GM23248 (cell line): ENCODE measurements at places on chromosomes 7 and 10.
A peak's percentile ranks its signal among the peaks of the same experiment; 100 is the strongest.

GRCh38 chr7:80622541-80622940, 15.9 kb upstream of the CD36 start:
- DNase-seq, result peak; percentile 60

- peak; percentile 45 for DNase-seq
Observed at GRCh38 chr7:13288516-13288915, 601.1 kb downstream of the ARL4A start.

DNA sequence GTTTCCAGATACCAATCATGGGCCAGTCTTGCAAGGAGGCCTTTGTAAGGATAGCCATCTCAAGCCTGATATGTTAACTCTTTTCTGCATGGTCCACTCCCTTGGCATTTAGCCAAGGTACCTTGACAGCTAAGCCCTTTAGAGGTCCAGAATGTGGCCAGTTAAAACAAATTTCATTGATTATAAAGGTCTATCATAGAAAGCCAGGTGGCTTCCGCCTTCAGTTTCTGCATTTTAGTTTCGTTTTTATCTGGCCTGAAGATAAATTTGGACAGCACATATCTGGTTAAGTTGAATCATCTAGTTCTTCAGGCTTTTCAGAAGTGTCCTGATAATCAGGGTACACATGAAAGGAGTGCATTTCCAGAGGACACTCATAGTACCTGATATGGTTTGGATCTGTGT, 30.7 kb downstream of the ANKIB1 start:
- DNase-seq, result no peak

- no peak for DNase-seq
Observed at GRCh38 chr7:24406053-24406788, 122.2 kb downstream of the NPY start.

GRCh38 chr7:111918461-111918860, 287.7 kb downstream of the DOCK4 start:
- DNase-seq, result no peak

- no peak for DNase-seq
Observed at GRCh38 chr7:157897681-157898080, 560.9 kb downstream of the DNAJB6 start.

GRCh38 chr7:44220046-44220357, 19.2 kb downstream of the YKT6 start:
- no peak for DNase-seq

- peak; percentile 73 for DNase-seq
Observed at GRCh38 chr10:58781873-58782488, 269.3 kb downstream of the BICC1 start.

DNA sequence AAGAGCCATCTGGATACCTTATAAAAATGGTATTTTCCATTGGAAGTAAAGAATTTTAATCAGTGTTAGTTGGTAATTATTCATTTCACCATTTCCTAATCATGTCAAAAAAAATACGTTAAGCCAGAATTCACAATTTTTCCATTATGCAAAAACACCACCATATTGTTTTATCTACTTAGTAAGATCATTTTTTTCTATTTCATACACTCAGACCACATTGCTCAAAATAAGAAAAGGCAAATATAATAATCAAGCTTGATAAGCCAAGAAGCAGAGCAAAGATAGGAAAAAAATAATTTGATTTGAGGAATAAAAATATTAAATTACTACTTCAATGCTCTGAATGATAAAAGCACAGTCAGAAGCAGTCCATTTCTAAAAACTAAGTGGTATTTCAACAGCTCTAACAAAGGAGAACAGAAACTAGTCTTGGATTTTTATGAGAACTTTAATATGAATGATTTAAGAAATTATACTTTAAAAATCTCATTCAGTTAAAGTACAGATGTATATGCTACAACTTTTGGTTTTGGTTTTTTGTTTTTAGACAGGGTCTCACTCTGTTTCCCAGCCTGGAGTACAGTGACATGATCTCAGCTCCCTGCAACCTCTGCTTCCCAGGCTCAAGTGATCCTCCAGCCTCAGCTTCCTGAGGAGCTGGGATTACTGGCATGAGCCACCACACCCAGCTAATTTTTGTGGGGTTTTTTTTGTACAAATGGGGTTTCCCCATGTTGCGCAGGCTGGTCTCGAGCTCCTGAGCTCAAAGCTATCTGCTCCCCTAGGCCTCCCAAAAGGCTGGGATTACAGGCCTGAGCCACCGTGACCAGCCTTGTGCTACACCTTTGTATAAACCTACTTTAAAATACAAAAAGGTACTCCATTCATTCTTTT, 46.6 kb downstream of the LRRN3 start:
- peak; percentile 41 for DNase-seq

- DNase-seq, result no peak
Observed at GRCh38 chr7:35695473-35695850, 527 bp upstream of the HERPUD2 start.

DNA sequence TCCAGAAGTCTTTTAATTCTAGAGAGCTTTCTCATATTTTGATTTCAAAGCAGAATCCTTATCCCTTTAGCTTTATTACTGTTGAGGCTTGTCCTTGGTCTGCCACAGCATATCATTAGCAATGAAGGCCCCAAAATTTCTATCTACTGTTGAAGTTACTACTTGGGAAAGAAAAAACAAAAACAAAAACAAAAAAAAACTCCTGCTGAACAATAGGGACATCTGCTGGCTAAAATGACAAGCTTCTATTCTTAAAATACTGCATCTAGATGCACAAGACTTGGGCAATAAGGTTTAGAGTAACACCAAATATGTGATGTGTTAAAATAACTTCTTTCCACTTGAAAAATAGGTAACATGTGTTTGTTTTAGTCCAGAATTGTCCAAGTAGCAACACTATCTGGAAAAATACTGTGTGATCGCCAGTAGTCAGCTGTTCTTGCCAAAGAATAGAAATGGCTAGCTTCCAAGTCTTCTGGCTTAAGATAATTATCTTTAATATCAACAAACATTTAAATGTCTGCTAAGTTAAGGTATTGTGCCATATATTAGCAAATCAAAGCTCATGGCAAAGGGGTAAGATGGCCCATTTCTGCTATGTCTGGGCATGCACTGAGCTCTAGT, 3.8 kb upstream of the DMTF1 start:
- DNase-seq, result peak; percentile 69

GRCh38 chr7:39414224-39415035, 151.8 kb upstream of the YAE1 start:
- peak; percentile 66 for DNase-seq

DNA sequence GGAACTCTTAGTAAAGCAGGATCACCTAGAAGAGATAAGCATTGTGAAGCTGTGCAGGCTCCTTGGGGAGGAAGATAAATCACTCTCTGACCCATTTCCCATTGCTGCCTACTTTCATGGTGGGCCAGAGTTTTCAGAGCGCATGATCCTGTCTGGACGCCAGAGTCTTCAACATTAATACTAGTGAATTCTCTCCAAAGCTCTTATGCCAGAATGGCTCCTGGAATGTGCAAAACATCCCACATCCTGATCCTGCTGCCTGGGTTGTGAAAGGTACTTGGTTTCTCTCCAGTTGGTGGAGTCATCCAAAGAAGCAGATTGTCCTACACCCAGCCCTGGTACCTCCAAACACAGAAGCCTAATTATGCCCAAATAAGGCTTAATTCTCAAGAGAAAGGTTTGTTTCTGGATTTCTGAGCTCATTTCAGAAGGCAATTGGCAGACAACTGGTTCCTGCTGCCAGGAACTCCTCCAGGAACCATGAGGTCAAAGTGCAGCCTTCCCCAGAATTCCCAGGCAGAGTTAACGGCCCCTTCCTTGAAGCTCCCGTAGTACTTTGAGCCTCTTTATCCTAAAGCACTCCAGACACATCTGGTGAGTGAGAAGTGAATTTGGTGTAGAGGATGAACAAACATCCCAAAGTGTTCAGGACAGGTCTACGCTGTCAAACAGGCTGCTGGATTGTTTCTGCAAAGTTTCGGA, 495.2 kb downstream of the PLXNA4 start:
- DNase-seq, result peak; percentile 80

DNA sequence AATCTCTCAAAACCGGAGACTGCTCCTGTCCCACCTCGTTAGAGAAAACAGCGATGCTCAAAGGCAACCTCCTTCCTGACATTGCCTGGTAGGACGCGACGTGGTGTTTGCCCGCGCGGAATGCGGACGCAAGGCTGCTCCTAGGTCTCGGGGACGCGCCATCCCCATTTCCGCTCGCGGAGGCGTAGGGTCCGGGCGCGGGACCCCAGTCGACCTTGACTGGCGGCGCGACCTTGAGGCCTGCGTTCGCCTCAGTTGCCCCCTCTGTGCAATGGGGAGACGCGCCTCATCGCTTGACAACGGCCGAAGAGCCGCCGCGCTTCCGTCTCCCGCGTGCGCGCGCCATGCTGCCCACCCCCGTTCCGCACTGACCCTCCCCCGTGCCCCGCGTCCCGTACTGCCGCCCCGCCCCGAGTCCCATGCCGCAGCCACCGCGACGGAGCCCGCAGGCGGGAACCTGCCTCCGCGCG, 412 bp upstream of the PPIA start:
- peak; percentile 73 for DNase-seq

DNA sequence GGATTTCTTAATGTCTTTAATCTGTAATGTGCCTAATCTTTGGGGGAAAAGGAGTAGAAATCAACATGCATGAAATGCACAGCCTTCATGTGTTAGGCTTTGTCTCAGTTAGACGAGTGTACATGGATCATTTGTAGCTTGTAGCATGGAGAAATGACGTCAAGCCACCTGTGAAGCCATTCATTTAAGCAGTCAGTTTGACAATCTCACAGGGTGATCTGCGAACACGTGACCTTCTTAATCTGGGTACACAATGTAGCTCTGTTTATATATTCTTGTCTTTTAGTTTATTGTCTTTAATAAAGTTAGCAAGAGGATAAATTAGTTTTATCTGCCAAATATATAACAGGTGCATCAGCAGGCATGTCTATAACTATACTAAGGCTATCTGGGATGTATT, 351.9 kb upstream of the LRGUK start:
- no peak for DNase-seq

DNA sequence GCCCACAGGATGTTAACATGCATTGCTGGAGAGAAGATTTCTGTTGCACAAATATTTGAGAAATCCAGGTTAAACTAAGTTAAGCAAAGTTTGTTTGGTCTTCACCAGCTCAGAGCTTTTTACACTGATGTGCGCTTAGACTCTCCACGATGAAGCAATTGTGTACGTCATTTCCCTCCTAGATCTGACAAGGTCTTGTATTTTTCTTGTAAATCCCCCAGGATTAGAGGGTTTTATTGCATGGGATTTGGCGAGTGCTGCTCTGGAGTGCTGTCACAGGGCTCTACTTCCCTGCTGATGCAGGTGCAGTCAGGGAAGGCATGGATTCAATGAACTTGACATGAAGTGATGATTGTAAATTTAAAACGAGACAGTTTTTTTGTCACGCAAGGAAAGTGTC, 173.3 kb downstream of the PDE1C start:
- peak; percentile 25 for DNase-seq

DNA sequence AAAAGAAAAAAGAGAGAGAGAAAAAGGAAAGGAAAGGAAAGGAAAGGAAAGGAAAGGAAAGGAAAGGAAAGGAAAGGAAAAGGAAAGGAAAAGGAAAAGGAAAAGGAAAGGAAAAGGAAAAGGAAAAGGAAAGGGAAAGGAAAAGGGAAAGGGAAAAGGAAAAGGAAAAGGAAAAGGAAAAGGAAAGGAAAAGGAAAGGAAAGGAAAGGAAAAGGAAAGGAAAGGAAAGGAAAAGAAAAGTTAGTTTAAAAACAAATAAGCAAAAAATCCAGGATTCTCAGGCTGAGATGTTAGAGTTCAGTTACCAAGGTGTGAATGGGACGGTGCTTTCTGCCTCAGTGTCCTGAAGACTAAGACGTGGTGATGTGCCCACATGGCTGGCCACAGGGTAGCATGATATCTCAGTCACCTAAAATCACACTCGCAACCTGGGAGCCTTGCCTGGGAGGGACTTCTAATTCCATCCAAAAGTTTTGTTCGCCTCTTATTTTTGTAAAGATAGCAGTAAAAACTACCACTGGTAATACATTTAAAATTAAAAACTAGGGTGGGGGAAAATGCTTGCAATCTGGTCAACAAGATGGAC, 70.1 kb downstream of the JAZF1 start:
- DNase-seq, result no peak

DNA sequence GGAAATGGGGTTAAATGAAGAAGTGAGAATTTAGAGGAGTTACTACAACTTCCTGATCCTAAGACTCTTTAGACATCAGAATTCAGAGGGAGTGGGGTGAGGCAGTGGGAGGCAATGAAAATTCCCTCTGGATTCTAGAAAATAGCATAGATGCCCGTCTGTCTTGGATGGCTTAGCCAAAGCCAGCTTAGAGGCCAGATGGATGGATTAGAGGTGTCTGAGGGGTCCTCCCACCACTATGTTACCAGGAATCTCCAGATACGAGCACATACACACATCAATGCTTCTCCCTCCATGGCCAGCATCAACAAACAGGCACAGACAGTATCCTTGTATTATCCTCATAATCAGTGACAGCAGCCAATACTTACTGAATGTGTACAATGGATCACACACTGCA, 418.1 kb downstream of the PLXNA4 start:
- DNase-seq, result no peak
